ENCODE measurements at places on chromosomes 5 and 9.

- DNase-seq, result no peak
Measured at GRCh38 chr5:40001796-40002195, 577.0 kb upstream of the DAB2 start.

DNA sequence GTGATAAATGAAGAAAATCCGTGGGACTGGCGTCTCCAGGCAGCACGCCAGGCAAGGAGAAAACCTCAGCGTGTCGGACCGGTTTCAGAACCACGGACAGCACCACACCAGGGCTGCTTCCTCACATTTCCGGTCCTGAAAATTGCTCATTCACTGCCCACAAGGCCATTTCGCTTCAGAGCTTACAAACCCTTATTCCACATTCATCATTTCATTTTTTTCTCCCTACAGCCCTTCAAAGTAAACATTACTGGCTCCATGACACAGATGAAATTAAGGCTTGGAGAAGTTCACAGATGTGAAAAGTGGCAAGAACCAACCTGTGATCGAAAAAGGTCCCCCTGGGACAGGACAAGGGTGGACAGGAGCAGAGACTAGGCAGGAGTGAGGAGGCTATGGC is 1.5 kb upstream of the GPRIN1 start:
- DNase-seq, result peak; percentile 57

DNA sequence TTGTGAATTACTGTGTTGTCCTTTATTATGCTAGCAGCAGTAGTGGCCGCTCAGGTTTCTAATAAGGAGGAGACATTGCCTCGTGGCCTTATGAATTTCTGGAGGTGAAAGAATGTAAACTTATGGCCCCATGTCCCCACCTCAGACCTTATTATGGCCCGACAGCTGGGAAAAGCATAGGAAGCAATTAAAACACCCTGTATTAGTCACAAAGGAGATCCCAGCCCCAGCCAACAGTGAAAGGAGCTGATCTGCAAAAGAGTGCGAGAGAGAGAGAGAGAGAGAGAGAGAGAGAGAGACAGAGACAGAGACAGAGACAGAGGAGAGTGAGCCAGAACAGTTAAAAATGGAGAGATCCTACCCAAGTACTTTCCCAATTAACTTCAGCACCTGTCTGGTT is 269.3 kb downstream of the DMRT2 start:
- DNase-seq, result no peak

GRCh38 chr9:94720846-94721549 is 5.5 kb upstream of the AOPEP start:
- no peak for DNase-seq

GRCh38 chr5:149135536-149136201 is 5.6 kb upstream of the ABLIM3 start:
- DNase-seq, result peak; percentile 36

All from AG09319 (cell line).